Immature natural killer cell (primary cell): ENCODE measurements at places on chromosomes 2 and 18.

DNA sequence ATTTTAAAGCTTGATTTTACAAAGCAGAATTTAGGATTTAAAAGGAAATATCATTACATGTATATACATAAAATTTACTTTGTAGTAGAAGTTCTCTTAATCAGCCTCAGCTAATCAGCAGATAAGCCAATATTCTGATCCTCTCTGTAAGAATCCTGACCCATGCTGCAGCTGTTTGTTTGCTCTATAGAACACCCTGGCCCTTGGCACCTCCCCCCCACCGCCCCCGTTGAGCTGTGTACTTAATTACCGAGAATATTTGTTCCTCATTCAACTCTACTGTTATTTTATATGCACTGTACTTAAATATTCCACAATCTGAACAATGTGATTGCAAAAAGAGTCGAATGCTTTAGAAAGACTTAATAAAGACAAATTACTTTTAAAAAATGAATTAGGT lies 98.0 kb downstream of the EVA1A start:
- no peak for DNase-seq

DNA sequence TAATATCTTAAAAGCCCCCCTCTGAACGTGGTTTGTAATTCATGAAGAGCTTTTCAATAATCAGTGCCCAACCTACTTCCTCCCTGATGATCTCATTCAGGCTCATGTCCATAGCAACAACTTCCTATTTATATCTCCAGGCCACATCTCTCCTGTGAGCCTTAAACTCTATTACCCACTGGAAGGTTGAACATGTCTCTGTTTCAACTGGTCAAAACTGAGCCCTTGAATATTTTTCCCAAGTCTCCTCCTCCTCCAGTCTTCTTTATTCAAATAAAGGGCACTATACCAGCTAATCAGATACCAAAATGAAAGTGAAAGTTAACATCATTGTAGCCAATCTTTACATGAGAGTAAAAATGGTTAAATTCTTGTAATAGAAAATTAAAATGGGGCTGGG lies 63.7 kb upstream of the ITGA4 start:
- DNase-seq: peak; percentile 63

DNA sequence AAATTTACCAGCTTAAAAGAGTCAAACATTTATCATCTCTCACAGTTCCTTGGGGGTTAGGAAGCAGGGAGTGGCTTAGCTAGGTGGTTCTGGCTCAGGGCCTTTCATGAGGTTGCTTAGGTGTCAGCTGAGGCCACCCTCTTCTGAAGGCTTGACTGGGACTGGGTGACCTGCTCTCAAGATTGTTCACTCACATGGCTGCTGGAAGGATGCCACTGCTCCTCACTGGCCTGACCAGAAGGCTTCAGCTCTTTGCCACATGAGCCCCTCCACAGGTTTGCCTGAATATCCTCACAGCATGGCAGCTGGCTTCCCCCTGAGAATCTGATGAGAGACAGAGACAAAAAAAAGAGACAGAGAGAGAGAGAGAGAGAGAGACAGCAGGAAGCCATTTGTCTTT lies 17.3 kb upstream of the RNF152 start:
- no peak for DNase-seq

GRCh38 chr2:218186355-218186766 lies 19.6 kb upstream of the CXCR1 start:
- DNase-seq: peak; percentile 68

GRCh38 chr2:127582863-127583861 lies 47.7 kb downstream of the MYO7B start:
- no peak for DNase-seq

GRCh38 chr2:33735096-33735495 lies 136.0 kb upstream of the FAM98A start:
- DNase-seq: no peak

GRCh38 chr2:10252661-10253060 lies 50.0 kb upstream of the HPCAL1 start:
- no peak for DNase-seq

GRCh38 chr18:10459587-10459986 lies 5.2 kb downstream of the APCDD1 start:
- DNase-seq: no peak

DNA sequence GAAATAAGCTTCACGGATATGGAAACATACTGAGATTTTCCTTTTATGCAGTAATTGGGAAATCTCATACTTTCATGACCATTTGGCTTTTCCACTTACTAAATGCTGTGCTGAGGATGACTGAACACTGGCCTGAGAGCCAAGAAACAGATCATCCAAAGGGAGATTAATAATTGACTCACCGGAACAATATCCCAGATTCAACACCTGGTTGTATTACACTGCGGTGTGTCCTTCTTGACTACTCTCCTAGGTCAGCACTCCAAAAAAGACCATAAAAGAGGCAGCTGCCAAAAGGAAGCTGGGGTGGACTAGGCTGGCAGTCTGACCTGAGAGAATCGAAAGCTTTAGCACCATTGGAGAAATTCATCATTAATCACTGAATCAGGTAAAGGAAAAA lies 469.1 kb downstream of the CBLN2 start:
- no peak for DNase-seq

- DNase-seq: no peak
Measured at GRCh38 chr2:16709769-16710168, 44.1 kb upstream of the CYRIA start.

- no peak for DNase-seq
Measured at GRCh38 chr2:126826491-126826890, 72.2 kb upstream of the TEX51 start.

GRCh38 chr2:218290316-218291261 lies 1.7 kb downstream of the TMBIM1 start:
- DNase-seq: peak; percentile 36

DNA sequence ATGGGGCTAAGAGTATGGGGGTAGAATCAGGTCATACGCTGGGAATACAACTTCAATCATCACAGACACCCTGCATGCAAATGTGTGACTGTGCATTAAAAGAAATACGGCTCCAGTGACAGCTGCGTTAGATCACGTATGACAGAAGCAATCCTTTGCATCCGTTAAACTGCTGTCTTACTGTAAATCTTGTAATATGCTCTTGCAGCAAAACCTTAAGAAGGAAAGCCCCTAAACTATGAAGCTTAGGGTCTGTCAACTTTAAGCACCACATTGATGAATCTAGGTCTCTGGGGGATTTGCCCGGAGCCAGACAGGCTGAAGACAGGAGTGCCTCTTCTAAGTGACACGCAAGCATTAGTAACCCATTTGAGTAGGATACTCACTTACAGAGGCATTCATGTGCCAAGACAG lies 84.7 kb upstream of the EML6 start:
- DNase-seq: no peak

DNA sequence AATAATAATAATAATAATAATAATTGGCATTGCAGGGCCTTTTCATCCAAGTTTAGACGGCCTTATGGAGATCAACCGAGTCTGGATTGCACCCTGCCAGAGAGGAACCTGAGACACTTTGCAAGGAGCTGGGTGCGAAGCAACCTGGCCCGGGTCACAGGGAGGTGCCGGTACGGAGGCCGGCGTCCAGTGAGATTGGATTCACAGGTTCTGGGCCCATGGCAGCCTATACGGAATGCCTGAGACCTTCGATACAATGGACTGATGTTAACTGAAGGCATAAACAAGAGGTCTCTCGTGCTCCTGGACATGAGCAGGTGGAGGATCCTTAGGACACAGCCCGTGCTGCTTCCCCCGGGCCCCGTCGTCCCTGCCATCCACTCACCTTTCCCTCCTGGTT lies 416.5 kb upstream of the SALL3 start:
- DNase-seq: no peak

DNA sequence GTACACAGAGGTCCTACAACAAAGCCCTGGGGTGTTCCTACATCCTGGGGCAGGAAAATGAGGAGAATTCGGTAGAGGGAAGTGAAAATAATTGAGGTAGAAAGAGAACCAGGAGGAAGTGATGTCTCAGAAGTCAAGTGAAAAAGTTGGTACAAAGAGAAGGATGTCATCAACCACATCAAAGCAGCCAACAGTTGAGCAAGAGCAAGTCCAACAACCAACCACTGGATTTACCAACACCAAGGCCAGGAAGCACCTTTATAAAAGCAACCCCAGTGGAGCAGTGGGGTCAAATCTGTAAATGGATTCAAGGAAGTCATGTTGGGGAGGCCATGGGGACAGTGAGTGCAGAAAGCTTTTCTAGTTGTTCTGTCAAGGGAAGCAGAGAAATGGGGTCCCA lies 360.4 kb downstream of the ZNF516 start:
- no peak for DNase-seq

DNA sequence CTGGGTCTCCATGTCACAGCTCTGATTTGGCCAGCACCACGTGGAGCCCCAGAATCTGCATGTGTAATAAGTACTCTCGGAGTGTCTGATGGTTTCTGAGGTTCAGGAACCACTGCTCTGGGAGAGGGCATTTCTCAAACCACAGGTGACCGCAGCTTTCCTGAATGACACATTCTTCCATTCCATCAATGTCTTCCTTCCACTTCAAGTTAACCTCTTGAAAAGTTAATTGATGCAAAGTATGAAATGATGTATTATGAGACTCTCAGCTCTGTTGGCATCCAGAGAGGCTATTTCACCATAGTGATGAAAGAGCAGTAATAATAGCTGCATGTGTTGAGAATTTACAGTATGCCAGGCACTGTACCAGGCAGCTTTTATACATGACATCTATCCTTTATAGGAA lies 61.3 kb upstream of the CRIM1 start:
- no peak for DNase-seq

DNA sequence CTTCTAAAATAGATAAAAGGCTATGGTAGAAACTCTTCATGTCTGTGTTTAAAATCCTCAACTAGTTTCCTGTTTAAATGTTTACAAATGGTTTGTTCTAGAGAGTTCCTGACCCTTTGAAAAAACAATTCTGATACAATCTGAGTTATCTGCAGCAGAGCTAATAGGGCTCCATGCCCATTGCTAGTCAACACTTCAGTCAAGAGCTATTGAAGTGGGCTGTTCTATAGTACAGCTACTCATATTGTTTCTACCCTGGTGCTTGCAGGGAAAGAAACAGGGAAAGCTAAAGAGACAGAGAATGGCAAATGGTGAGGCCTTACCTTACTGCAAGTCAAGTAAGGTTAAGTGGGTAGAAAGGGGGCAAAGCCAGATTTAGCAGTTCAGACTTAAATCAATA lies 112.3 kb upstream of the CAVIN2 start:
- DNase-seq: no peak

DNA sequence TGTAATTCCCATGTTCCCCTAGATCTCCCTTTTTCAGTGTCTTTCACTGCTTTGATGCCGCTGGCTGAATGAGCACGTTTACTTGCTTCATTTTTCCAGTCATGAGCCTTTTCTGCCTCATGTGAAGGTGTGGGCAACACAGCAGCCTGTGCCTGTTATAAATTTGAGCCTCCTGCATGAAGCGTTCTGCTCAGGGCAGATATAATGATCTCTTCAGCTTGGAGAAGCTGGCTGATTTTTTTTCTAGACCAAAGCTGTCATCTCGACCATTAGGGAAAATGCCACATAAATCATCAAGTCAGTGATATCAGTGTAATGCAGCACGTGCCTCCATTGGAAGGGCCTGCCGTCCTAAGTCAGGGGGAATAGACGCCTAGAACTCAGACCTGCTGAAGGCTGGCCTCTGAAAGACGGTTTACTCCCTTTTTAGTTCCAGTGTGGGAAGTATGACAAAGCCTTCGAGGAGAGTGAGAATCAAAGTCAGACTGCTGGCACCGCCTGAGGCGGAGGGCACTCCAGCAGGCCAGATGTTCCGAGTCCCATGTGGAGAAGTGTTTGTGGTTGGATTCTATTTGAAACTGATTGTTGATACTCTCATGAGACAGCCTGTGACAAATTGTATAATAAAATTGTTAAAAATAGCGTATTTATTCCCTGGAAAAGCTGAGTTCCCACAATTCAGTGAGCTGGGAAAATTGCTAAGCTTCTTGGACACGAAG lies 196.5 kb downstream of the MYO1B start:
- no peak for DNase-seq

DNA sequence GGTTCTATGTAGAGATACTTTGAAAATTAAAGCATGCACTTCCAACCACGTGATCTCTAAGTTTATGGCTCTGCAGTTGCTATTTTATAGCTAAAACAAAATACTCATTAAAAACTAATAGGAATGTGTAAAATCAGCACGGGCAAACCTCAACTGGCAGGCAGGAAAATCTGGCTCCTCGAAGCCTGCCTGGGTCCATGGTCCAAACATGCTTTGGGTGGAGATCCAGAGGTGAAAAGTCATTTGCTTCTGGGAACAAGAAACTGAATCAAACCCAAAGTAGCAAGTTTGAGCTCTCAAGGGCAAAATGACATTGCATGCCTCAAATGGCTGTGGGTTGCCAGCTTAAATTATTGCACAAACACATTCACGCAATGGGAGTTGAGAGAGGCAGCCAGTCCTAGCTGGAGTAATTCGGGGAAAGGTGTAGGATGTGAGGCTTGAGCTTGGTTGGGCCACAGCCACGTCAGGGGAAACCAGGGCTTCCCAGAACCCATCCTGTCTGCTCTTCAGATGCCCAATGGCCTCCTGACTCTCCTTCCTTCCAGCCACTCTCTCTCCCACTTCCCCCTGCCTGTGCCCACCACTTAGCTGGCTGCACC lies 75.2 kb upstream of the LCLAT1 start:
- DNase-seq: no peak

- DNase-seq: no peak
Measured at GRCh38 chr18:52339891-52340371, at the start of gene DCC. Gene DCC (plus strand): TSS chr18:52340197. CDS start chr18:52340788, 591 bp downstream.
